Bronchial smooth muscle cell (primary cell): ENCODE measurements at places on chromosomes 3 and 15. TPM values are rescaled to one million over a fixed set of nuclear protein-coding genes. Genes with fewer than 3 reads are reported as not detected.

Gene PROS1
- 17.9 and 18.1 TPM in 2 replicates for total RNA-seq

Gene FMN1
- 2.8 and 26.4 TPM in 2 replicates for total RNA-seq

Gene CFAP44
- total RNA-seq, result 3.2 and 4.4 TPM in 2 replicates

Gene CLDN18
- total RNA-seq, result not detected in 2 replicates

Gene TICRR
- total RNA-seq, result 0.09 and 0.32 TPM in 2 replicates

Gene NEDD4
- total RNA-seq, result 24.1 and 27.0 TPM in 2 replicates

Gene ATP13A4
- 0.86 and 1.3 TPM in 2 replicates for total RNA-seq

Gene ALDH1L1
- total RNA-seq, result not detected in 2 replicates

Gene TTLL13
- total RNA-seq, result 0.09 and 0.16 TPM in 2 replicates

Gene STX19
- not detected in 2 replicates for total RNA-seq

Gene RPP25
- total RNA-seq, result 0.34 and 1.4 TPM in 2 replicates

Gene DNAH12
- total RNA-seq, result under 0.01 TPM in 2 replicates

Gene IL5RA
- total RNA-seq, result under 0.01 TPM in 1 of 2 replicates, not detected in the other

Gene LIPC
- total RNA-seq, result 0.32 and 4.0 TPM in 2 replicates

Gene LYSMD2
- 1.3 and 2.5 TPM in 2 replicates for total RNA-seq

Gene DNAH1
- total RNA-seq, result 2.0 and 4.8 TPM in 2 replicates
